Midbrain (tissue), 1 donor: ENCODE measurements at places on chromosomes 12 and 14.

DNA sequence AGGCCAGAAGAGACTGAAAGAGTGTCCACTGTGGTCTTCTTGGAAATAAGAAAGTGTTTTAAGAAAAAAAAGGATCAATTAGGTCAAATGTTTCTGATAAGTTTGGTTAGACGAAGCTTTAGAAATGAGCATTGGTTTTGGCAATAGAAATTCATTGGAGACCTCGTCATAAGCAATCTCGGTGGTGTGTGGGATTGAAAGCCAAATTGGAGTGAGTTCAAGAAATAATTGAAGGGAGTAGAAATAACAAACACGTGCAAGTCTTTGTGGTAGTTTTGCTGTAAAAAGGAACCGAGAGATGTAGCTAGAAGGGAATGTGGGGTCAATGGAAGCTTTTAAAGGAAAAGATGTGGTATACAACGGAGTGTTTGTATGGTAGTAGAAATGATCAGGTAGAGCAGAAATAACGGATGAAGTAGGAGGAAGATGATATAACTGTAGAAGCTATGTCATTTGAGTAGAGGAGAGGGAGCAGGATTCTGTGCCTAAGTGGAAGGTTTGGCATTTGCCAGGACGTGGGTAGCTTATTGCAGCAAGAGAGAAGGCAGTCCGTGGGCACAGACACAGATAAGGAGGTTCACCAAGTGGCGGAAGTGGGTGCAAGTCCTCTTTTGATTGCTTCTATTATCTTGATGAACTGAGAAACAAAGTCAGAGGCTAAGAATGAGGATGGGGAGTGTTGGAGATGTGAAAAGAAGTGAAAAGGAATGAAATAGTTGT lies 146.2 kb downstream of the DACT1 start:
- DNase-seq = no peak

- no peak for DNase-seq
These were observed 37.8 kb downstream of the SLC24A4 start for GRCh38 chr14:92360651-92361370.

DNA sequence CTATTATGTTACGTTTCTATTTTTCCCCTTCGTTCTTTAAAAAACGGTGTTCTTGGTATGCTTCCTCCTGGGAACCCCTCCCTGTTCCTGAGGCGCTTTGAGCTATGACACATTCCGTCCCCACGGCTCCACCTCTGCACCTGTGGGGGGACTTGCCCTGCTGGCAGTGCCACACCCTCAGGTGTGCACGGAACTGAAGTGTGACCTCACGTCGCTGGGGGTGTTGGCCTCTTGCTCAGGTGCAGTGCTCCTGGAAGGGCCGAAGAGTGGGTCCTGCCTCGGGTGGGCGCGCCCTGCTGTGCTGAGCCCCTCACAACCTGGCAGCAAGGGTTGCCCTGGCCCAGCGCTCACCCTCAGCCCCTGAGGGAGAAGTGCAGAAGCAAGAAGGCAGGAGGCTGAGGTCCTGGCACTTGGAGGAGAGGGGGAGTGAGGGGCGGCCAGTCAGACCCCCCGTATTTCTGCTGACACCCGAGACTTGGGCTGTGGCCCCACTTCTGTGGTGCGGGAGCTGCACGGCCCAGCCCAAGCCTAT lies 4.9 kb downstream of the AMN start:
- DNase-seq = no peak

DNA sequence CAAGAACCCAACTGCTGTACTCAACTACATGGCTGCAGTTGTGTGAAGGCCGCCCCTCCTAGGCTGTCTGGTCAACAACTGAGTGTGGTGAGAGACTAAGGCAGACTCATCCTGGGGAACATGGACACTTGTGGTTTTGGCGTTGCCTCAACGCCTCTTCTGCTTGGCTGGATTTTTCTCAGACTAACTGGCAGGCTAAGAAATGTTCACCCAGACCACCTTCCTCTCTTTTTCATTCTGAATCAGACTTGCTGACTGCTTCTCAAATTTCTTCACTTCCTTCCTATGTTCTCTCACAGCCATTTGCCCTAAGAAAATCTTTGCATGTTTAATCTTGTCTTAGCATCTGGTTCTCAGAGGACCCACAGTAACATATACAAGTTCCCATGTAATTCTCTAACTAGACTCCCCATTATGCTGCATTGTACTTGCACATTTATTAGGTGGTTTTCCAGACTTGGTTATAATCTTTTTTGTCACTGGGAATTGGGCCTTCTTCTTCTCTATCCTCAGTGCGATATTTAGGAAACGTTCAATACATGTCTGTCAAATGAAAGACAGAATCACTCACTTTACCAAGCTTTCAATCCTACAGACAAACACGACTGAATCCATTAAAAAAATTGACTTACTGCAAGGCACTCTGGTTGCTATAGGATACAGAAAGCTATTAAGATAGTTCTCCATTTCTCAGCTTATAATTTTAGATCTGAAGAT lies 327.6 kb downstream of the CCER1 start:
- no peak for DNase-seq

- no peak for DNase-seq
These were observed 1036.6 kb downstream of the TRHDE start for GRCh38 chr12:73308747-73309146.

DNA sequence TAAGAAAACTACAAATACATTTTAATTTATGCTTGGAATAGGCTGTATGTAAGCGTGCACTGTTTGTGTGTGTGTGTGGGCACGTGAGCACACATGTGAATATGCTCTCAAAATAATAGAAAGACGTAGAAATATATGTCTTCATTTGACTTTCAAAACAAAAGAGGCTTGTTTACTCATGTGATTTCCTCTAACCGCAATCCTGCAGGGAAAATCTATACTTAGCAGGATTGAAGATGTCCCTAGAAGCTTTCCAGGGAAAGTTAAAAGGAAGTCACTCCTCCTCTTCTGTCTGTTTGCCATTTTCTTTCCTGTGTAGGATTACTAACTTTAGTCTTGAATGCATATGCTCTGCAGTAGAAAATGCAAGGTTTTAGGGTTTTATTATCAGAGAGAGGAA lies 404.7 kb downstream of the MDGA2 start:
- DNase-seq = no peak

DNA sequence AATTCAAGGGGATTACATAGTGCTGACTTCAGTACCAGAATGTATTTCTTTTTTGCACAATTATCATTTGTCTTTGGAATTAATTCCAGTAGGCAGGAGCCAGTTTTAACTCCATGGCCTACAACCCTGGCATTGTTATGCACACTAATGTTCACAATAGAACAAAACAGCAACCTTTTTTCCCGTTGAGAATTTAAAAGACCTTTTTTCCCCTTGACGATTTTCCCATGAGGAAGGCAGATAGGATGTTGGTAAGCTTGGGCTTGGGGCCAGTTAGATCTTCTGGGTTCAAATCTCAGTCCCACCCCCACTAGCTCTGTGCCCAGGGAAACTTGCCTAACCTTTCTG lies 13.7 kb downstream of the AKAP6 start:
- no peak for DNase-seq

GRCh38 chr12:89062996-89063395 lies 289.3 kb downstream of the DUSP6 start:
- no peak for DNase-seq

GRCh38 chr12:34287986-34288962 lies 266.0 kb downstream of the ALG10 start:
- DNase-seq = no peak

- DNase-seq = peak; percentile 22
These were observed 88.5 kb downstream of the LGMN start for GRCh38 chr14:92659765-92660561.

DNA sequence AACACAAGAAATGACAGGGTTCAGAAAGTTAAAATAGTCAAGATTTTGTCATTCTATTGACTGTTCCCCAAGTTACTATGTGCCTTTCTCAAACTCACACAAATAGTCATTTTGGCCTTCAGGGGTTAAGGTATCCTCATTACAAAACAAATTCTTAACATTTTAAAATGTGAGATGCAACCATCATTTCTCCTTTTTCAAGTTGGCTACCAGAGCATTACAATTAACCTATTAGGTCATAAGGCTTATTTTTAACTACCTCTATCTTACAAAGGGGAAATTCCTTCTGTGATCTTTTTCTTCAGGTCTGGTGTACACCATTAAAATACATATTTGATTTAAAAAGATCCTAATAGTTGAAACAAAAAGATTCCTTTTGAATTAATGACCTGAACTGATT lies 61.2 kb downstream of the SLC38A1 start:
- no peak for DNase-seq

GRCh38 chr12:130026608-130027176 lies 122.9 kb upstream of the TMEM132D start:
- peak; percentile 3 for DNase-seq

- DNase-seq = no peak
These were observed 13.0 kb upstream of the CDC42BPB start for GRCh38 chr14:103070263-103070885.

- DNase-seq = no peak
These were observed 627 bp downstream of the TESC start for GRCh38 chr12:117098361-117099217.

- DNase-seq = no peak
These were observed 20.9 kb downstream of the RASSF3 start for GRCh38 chr12:64631197-64631596.

GRCh38 chr12:84411031-84411430 lies 501.6 kb downstream of the SLC6A15 start:
- DNase-seq = no peak

DNA sequence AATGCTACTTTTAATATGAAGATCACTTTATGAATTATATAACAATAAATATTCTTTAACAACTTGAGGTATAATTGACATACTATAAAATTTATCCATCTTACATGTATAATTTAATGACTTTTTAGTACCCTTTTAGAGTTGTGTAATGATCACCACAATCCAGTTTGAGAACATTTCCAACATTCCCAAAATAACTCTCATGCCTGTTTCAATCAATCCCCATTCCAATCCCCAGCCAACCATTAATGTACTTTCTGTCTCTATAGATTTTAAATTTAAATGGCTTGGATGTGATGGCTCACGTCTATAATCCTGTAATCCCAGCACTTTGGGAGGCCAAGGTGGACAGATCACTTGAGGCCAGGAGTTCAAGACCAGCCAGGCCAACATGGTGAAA lies 23.5 kb upstream of the FRMD6 start:
- no peak for DNase-seq

DNA sequence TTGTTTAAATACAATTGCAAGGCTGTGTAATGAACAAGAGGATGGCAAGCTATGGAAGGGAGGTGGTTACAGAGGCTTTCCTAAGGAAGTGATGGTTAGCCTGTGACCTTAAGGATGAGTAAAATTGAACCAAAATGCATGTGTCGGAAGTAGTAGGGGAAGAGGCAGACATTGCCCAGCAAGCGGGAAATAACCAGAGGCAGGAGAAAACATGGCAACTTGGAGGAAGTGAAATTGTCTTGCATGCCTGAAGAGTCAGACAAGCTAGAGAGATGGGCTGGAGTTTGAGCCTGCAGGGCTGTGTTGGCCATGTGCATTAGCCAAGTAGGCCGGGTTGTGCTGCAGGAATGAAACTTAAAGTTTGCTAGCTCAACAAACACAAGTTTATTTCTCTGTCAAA lies 96.2 kb downstream of the BTG1 start:
- DNase-seq = no peak

GRCh38 chr12:3809357-3810015 lies 56.6 kb upstream of the CRACR2A start:
- DNase-seq = no peak

DNA sequence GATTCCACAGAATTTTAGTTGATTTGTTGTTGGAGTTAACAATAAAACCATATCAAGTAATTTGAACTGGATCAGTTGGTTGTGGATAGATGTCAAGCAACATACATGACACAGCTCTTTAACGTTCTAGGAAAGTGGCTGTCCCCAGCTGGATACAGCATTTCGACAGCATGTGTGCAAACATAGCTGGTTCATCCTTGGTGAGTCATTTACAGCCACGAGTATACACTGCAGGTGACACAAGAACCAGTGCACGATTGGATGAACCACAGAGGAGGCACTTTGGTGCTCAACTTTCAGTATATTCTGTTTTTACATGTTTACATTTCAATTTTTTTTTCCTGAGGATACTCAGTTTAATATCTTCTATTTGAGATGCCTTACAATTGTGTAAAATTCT lies 242.4 kb downstream of the TMEM117 start:
- no peak for DNase-seq

DNA sequence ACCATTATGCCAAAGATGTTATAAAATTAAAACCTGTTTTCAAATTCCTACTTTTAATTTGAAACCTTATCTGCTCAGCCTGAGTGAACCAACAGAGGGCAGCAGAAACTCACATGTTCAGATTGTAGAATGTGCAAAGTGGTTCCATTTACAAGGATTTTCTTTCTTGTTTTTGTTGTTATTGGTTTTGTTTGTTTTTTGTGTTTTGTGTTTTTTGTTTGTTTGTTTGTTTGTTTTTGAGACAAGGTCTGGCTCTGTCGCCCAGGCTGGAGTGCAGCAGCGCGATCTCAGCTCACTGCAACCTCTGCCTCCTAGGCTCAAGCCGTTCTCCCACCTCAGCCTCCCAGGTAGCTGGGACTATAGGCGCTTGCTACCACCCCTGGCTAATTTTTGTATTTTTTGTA lies 22.8 kb upstream of the GARIN2 start:
- peak; percentile 55 for DNase-seq

- DNase-seq = no peak
These were observed 8.4 kb downstream of the PLBD2 start for GRCh38 chr12:113366827-113367226.

DNA sequence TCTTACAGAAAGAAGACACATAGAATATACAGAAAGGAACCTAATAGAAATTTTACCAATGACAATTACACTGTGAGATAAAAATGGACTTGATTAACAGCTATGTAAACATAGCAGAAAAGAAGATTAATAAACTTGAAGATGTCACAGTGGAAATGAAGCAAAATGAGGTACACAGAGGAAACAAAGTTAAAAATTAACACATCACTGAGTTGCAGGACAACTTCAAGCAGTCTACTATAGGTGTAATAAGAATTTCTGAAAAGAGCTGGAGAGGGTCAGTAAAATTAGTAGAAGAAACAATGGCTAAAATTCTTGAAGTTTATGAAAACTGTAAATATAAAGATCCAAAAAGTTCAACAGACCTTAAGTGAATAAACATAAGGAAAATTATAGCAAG lies 738.7 kb downstream of the C12orf50 start:
- no peak for DNase-seq

DNA sequence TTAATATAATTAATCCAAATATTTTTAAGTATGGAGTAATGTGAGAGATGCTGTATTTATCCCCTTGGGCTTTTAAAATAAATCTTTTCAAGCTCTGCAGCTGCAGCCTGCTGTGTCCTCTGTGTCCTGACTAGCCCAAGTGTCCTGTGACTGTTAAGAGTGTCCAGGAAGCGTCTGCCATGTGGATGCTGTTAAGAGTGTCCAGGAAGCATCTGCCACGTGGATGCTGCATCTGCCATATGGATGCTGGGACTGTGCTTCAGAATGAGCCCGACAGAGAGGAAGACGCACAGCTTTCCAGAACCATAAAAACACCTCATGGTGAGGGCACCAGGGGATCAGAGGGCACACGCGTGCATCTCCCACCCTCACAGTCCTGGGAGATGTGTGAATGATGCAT lies 307.2 kb downstream of the ADGRD1 start:
- DNase-seq = no peak

GRCh38 chr12:574475-575128 lies 88.6 kb downstream of the NINJ2 start:
- no peak for DNase-seq

- DNase-seq = peak; percentile 71
These were observed 100.9 kb downstream of the EPS8 start for GRCh38 chr12:15688202-15688736.

GRCh38 chr12:84638811-84639368 lies 273.7 kb downstream of the SLC6A15 start:
- no peak for DNase-seq
